Urinary bladder (tissue), 4 donors: ENCODE measurements at places on chromosomes 16 and 17.
A peak's percentile ranks its signal among the peaks of the same experiment; 100 is the strongest.

GRCh38 chr17:39776252-39776651, 38.5 kb downstream of the GRB7 start:
- no peak for DNase-seq

DNA sequence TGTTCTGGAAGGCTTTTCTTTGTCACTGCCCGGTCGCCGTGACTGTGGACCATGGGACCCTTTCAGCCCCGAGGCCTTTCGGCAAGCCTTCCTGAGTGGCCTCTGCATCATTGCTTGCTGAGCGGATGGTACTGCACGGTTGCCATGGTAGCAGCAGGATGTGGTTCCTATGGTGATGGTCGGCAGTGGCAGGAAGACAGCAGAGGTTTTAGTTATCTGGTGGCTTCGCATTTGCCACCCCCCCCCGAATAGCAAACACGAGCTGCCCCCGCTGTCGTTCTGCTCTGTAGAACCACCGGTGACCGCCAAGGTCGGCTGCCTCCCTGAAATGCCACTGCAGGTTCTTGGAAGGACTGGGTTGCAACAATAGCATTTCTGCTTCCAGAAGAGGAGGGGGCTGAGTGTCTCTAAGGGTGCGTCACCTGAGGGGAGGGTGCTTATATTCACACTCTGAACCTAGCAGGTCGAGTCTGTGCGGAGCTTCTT, 76.6 kb downstream of the CMIP start:
- DNase-seq: no peak

- no peak for DNase-seq
Measured at GRCh38 chr16:79202977-79203376, 397.6 kb downstream of the MAF start.

DNA sequence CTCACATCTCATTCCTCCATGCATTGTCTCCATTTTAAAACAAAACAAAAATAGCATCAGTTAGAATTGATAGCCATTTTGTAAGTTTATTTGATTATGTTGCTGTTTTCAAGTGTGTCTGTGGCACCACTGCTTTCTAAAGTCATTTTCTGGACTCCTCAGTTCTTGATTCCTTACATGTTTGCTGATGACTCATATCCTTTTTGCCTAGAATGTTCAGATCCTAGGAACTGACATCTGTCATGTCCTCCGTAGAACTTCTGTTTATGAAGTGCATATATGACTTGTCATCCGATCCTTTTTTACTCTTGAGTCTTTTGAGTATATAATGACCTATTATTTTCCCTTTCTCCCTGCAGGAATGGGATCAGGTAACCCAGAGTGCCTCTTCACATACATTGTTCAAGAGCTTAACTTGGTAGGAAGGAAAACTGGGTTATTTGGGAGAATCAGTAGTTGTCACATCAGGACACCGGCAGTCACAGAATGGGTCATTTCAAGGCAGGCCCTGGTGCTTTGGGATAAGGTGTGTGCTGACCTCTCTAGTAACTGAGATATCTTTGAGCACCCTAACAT, 69.2 kb downstream of the MAP2K4 start:
- no peak for DNase-seq

- no peak for DNase-seq
Measured at GRCh38 chr16:89005201-89006035, 28.4 kb upstream of the CBFA2T3 start.

DNA sequence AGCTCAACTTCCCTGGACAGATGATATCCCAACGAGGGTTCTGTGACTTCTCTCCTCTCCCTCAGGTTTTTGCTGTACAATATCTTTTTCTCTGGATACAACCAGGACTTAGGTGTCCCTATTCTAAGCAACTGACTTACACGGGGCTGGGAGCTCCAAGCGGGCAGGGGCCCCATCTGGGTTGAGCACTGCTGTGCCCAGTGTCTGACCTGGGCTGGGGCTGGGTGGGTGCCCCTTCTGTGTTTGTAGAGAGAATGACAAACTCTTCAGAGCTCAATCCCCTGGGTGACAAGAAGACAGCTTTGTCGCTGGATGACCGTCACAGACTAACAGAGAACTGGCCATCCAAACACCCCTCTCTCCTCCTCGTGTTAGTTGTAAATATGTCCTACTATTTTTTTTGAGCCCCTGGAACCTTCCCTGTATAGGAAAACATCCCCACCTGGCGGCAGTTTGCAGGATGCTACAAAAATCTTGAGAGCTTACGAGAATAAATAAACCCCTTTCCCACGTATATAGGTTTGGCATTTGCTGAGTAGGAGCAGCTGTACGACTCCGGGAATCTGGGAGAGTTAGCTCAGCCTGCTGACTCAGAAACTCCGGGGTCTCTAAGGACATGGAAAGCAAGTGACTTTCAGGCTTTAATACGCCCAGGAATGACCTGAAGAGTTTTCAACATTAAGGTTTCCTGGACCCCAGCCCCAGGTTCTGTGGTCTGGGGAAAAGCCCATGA, 23.7 kb upstream of the RCVRN start:
- DNase-seq: peak; percentile 61

- no peak for DNase-seq
Measured at GRCh38 chr17:67578142-67578457, 139.6 kb upstream of the NOL11 start.
